Bronchial epithelial cell (primary cell): ENCODE measurements at places on chromosomes 12 and 14. TPM values are rescaled to one million over a fixed set of nuclear protein-coding genes. Genes with fewer than 3 reads are reported as not detected.
A peak's percentile ranks its signal among the peaks of the same experiment; 100 is the strongest.

GRCh38 chr12:19620222-19620621 is 180.9 kb downstream of the AEBP2 start:
- peak; percentile 76 for DNase-seq

DNA sequence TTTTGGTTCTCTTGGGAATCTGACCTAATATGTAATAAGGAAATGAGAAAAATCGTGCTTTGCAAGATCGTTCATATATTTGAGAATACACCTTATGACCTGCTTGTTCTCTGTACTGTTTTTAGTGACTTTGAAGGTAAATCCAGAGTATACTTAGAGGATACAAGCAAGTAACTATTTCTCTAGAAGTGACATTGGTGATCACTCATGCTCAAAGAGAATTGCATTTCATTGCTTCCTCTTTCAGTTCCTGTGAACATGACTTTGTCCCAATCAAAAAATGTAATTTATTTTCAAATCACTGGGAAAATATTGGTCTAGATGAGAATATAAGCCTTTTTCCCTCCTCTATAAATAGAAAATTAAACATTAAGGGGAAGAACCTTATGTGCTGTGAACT is 2.7 kb downstream of the KTN1 start:
- no peak for DNase-seq

Gene CAPZA3
- 0.13 TPM in 1 of 2 replicates, not detected in the other for total RNA-seq

Gene LPAR5
- total RNA-seq: 2.1 and 4.1 TPM in 2 replicates

GRCh38 chr14:102272392-102272791 is 32.6 kb downstream of the MOK start:
- DNase-seq: peak; percentile 40

DNA sequence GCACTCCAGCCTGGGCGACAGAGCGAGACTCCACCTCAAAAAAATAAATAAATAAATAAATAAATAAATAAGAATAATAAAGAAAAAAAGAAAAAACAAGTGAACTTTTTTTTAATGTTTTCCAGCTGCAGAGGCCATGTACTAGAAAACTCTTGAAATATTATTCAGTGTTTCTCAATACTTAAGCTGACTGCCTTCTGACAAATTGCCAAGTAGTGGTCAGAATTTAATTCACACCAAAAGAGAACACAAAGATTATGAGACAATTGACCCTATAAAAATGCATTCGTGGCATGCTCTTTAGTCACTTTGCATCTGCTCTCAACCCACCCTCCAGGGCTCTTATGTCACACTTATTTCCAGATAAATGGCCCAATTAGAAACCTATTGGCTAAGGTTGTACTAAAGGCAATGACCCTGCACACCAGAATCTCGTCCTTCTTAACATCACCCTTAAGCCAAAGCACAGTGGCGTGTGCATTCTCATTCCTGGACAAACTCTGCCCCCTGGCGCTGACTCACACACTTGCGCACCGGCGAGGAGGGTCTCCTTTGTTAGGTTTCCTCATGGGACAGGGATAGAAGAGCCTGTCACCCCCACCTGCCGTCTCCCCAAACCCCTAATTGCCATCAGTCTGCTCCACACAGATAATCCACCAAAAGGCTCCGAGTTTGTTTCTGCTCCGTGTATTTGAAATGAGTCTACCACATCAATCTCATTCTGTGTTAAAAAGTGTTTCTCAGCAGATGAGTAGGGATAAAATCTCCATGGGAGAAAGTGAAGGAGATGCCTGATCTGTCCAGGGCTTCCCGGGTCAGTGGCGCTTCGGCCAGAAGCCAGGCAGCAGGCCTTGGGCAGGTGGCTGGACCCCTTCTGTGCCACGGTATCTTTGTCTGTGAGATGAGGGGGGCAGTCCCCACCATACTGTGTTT is 73.1 kb upstream of the CEP83 start:
- peak; percentile 49 for DNase-seq

GRCh38 chr12:106035421-106035820 is 103.3 kb downstream of the NUAK1 start:
- no peak for DNase-seq

Gene GALNT9
- total RNA-seq: not detected in 2 replicates
